ENCODE measurements at places on chromosomes 13 and 19. TPM values are rescaled to one million over a fixed set of nuclear protein-coding genes. Genes with fewer than 3 reads are reported as not detected.

- no peak for DNase-seq
Observed at GRCh38 chr19:1183543-1184172, 9.6 kb upstream of the SBNO2 start.

NTN5 gene
- total RNA-seq, result under 0.01 TPM

FGF21 gene
- not detected for total RNA-seq

PRODH2 gene
- total RNA-seq, result not detected

TMEM145 gene
- total RNA-seq, result 0.83 TPM

DNA sequence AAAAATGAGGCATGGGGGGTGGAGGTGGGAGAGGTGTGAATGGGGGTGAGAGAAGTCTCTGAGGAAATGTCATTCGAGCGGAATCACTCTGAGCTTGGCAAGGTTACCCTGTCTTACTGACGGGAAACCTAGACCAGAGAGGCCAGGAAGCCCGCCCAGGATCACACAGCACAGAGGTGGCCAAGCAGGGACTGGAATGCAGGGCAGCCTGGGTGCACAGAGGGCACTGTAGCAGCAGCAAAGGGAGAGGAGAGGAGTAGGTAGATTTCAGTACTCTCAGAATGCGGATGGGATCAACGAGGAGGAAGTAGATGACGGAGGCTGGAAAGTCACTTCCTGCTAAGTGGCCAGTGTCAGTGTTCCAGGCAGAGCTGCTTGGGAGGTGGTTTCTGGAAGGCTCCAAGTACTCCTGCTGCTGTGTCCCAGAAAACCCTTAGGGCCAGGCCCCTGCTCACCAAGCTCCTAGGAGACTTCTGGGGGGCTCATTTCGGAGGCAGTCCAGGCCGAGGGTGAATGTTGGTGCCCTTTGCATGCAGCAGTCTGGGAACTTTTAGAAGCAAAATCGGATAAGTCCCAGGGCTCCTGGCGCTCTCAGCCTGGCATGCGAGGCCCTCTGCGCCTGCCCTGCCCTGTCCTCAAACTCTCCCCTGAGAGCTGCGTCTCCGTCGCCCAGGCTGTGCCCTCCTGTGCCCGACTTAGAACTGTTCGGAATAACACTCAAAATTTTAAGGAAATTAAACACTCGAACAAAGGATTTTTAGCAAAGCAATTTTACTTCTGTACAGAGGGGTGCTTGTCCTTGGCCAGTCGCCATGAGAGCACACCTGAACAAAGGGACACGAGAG lies 33.5 kb downstream of the DNM2 start:
- DNase-seq, result no peak

DNA sequence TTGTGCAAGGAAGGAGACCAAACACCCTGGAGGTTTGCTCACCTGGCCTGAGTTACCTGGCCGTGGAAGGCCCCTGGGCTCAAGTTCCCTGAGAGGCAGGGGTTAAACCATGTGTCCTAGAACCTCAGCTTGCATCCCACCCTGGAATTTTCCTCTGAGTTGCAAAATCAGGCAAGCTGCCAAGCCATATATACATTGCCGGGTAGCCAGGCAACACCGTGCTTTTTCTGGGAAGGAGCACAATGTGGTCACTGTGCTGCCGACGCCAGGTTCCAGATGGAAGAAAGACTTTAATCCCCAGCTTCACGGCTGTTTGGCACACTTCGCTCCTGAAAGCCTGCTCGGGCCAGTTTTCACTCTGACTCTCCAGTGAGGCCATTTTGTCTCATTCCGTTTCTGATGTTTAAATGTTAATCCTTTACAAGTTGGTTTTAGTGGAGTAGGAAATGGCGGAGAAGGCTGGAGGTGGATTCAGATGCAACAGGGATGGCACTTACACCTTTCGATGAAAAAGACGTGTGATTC lies 60.1 kb upstream of the PEG3 start:
- no peak for DNase-seq

C19orf38 gene
- 1.3 TPM for total RNA-seq

ZNF229 gene
- 25.2 TPM for total RNA-seq

GRCh38 chr19:31312009-31312676 lies 37.1 kb downstream of the TSHZ3 start:
- DNase-seq, result peak; percentile 68

DNA sequence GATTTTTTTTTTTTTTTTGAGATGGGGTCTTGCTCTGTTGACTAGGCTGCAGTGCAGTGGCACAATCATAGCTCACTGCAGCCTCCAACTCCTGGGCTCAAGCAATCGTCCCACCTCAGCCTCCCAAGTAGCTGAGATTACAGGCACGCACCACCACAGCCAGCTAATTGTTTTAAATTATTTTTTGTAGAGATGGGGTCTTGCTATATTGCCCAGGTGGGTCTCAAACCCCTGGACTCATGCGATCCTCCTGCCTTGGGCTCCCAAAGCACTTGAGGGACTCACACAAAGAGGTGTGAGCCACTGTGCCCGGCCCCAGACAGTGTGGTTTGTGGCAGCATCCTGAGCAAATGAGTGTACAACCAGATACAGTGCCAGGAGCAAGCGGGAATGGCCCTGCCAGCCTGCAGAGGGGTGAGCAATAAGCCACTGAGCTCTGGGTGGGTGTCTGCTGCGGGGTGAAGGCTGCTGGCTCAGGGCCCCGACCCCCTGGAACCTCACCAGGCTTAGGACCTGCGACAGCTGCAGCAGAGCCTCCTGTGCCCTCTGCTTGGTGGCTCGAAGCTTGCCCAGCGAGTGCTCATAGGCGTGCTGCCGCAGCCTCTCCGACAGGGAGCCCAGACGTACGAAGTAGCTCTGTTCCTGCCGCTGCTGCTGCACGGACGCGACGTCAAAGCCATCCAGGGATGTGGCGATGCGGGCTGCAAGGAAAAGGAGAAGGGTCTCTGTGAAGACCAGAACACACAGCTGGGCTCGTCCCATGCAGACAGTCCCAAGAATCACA lies 15.9 kb upstream of the TICAM1 start:
- DNase-seq, result no peak

- DNase-seq, result peak; percentile 14
Observed at GRCh38 chr19:30804751-30805150, 432.6 kb downstream of the ZNF536 start.
